ENCODE measurements at places on chromosomes 3 and 15.

DNA sequence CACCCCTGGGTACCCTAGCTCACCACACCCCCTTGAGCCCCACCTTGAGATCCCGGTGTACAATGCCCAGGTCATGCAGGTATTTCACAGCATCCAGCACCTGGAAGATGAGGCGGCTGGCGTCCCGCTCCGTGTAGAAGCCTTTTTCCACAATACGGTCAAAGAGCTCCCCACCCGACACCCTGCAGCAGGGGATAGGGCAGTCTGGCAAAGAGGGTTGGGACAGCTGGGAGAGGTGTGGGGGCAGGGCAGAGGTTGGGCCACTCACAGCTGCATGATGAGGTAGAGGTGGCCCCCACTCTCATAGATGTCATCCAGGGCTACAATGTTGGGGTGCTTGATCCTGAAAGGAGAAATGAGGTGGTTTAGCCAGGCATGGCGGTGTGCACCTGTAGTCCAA is 6.9 kb downstream of the CAMK1 start:
- no peak for DNase-seq

GRCh38 chr3:13167064-13167743 is 94.0 kb upstream of the IQSEC1 start:
- DNase-seq = no peak

DNA sequence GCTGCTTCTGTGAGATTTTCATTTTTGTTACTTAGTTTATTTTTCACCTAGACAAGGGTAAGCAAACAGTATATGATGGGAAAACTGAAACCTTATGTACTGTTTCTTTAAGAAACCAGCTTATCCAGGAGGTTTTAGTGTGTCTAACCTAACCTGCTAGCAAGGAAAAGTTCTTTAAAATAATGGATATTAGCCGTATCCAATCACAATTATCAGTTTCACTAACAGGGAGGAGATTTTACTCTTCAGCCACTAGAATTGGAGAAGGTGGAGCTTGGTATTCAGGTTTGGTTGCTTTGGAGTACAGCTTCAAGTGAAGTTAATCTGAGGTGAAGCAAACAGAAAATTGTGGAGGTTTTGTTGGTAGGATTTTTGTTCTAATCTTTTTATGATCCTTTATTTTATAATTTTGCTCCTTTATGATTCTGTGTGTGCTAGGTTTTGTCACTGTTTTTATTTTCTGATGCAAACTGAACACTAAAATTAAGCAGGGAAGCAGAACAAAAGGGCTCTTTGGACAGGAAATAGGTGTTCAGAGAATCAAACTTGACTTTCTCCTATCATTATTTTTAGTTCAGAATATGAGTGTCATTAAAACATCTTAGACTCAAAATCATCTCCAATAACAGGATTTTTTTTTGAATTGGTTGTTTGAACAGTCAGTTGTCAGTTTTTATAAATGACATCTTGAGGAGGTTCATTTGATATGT is 13.0 kb downstream of the ZFAND6 start:
- no peak for DNase-seq

GRCh38 chr15:82122746-82123400 is 77.1 kb upstream of the MEX3B start:
- no peak for DNase-seq

GRCh38 chr3:71968544-71968943 is 183.6 kb upstream of the PROK2 start:
- DNase-seq = no peak

GRCh38 chr15:57460208-57460816 is 84.0 kb downstream of the CGNL1 start:
- DNase-seq = no peak

DNA sequence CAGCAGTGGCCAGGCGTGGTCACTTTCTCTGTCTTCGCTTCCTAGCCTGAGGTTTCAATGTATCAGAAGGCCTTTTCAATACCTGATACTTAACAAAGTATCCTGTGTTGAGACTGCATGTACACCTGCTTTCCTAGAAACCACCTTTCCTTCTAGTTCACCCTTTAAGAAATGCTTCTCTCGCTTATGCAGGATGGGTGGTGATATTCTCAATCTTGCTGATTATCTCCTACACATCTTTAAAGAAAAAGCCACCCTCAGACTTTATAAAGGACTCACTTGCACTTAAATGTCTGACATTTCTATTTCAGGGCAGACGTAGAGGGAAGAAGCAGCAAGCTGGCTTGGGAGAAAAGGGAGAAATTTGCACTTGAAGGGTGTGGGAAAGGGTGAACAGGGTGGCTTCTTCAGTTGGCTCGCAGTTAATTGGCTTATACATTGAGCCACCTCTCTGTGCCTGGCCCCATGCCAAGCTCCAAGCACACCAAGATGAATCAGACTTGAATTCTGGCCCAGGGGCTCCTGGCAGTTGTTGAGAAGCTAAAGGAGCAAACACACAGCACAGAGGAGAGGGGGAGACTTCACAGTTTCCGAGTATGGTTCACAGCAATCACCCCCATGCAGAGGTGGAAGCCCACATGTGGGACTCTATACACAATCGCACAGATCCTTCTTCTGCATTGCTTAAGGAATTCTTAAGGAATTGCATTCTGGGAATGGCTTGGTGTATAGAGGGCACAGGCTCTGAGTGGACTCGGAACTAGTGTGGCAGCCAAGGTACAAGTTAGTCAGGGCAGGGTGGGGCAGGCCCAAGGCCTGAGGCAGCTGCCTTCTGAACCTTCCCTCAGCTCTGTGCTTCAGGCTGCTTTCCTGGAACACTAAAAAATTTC is 1.3 kb downstream of the ARL6IP5 start:
- DNase-seq = peak; percentile 63

GRCh38 chr3:37200141-37200540 is 25.8 kb upstream of the LRRFIP2 start:
- no peak for DNase-seq

GRCh38 chr3:32391643-32392535 is at the start of gene CMTM7:
CMTM7 (plus strand) TSS chr3:32391853; CDS start chr3:32391907, 54 bp downstream.
- DNase-seq = peak; percentile 34

DNA sequence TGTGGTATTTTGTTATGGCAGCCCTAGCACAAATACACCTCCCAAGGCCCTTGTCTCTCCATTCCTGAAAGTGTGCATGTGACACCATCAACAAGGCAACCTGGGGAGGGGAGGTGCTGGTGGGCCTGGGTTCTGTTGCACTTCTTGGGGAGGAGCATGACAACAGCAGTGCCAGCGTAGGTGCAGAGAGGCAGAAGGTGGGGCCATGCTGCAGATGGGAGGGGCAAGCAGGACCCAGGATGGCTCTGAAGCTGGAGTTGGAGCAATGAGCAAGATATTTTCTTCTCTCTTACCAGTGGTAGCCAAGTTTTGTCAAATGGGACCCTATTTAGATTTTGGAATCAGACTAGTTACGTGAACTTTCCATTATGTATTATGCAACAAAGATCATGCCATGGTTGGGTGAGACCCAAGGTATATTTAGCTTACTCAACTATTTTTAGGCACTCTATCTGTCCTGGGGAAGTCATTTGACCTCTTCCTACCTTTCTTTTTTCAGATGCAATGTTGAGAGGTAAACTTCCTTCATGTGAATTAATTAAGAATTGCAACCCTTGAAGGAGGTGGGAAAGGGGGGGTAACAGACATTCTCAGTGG is 3.4 kb downstream of the FYCO1 start:
- no peak for DNase-seq

DNA sequence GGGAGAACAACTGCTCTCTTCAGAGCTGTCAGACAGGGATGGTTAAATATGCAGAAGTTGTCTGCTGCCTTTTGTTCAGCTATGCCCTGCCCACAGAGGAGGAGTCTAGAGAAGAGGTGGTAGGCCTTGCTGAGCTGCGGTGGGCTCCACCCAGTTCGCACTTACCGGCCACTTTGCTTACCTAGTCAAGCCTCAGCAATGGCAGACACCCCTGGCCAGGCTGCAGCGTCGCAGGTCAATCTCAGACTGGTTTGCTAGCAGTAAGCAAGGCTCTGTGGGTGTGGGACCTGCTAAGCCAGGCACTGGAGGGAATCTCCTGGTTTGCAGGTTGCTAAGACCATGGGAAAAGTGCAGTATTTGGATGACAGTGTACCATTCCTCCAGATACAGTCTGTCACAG is 12.3 kb upstream of the TMEM45A start:
- no peak for DNase-seq

GRCh38 chr3:43477600-43477999 is 144.2 kb downstream of the ANO10 start:
- DNase-seq = peak; percentile 52
